ENCODE measurements at places on chromosomes 5 and 9.

DNA sequence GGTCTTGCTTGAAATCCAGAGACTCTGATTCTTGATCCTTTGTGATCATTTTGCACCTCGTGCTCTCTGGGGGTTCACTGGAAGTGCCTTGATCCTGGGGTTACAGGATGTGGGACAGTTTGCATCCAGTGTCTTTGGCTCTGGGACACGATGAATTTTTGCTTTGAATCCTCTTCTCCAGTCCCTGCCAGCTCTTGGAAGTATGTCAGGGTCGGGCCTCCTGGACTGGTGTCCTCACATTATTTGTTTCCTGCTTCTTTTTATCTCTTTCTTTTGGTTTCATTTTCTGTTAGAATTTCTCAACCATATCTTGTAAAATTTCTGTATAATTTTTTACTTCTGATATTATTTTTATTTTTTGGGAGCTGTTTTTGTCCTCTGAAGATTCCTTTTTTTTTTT, 34.2 kb downstream of the SECISBP2 start:
- DNase-seq: no peak

DNA sequence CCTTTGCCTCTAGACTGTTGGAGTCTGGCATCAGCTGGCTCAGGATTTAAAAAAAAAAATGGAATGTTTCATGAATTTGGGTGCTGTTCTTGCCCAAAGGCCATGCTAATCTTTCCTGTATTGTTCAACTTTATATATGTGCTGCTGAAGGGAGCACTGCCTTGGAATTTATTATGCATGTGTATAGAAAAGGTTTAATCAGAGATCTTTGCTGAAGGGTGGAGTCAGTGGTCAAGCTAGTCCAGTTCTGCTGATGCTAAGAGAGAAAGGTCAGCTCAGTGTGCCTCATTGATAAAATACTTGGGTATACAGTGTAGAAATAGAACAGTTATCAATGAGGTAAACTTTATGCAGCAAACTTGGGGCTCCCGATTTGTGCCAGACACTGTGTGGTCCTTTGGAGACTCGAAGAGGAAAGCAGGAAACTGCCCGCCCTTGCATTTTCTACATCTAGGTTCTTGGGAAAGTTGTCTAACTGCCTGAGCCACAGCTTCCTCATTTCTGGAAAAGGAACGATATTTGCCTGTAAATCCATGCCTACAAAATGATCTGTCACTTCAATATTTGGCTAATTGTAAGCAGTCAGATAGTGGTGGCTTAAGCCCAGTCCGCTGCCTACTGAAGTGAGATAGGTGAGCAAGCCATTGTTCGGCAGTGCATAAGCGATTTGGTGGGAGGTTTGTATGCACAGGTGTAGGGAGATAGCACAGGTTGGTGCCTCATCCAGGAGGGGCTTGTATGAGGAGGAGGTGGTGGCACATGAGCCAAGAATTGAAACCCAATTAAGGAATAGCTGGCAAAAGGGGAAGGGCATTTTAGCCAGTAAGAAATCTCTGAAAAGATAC, 29.2 kb upstream of the GTF2H2C start:
- DNase-seq: no peak

- no peak for DNase-seq
These were observed 23.0 kb downstream of the CDH10 start for GRCh38 chr5:24621792-24622191.

DNA sequence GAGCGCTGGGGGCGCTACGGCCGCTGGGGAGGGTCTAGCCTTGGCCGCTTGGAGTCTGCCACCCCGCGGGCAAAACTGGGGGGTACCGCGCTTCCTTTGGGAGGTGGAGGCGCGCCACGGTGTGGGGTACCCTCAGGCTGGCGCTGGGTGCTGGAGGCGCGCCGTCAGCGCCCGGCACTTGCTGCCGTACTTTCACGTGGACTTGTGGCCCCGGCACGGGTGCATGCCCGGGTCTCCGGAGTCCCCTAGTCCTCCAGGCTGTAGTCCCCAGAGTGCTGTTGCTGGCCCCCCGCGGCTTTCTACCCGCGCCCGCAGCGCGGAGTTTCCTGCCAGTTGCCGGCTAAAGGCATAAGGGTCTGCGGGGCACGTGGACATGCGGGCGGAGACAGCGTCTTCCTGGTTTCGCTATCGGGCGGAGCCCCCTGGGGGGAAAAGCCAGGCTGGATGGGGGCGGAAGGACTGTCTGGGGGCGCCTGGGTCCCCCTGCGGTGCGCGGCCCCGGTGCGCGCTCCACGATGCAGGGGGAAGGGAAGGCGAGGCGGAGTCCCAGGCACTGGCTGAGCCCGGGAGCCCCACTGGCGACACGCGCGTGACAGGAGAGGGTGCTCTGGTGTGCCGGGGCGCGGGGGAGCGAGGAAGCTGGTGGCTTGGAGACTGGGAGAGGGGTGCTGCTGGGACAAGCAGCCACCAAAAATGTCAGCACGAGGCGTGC, 666 bp downstream of the PPARGC1B start:
- DNase-seq: no peak

DNA sequence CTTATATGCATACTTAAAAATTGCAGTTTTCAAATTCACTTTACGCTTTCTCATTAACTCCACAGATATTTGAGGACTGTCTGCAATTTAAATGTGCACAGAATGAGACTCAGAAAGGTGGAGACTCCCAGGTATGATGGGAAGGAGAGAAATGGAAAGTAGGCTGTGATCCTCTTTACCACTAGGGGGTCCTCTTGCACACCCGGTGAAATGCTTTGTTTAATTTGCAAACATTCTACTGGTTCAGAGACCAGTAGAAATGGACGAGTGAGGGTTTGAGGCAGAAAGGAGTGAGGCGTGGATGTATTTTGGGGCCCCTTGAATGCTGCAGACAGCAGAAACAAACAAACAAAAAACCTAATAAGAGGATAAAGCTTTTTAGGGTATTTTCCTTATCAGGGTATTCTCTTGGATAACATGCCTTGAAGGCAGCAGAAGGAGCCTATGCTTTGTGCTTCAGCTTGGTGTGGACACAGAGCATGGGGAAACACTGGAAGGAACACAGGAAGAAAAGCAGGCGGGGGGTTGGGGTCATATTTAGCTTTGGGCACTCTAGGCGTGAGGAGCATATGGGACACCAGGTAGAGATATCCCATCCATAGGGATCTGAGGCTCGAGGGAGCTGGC, 410.1 kb downstream of the DMRT2 start:
- DNase-seq: no peak

- DNase-seq: no peak
These were observed 6.6 kb downstream of the SLC36A3 start for GRCh38 chr5:151296974-151297373.

DNA sequence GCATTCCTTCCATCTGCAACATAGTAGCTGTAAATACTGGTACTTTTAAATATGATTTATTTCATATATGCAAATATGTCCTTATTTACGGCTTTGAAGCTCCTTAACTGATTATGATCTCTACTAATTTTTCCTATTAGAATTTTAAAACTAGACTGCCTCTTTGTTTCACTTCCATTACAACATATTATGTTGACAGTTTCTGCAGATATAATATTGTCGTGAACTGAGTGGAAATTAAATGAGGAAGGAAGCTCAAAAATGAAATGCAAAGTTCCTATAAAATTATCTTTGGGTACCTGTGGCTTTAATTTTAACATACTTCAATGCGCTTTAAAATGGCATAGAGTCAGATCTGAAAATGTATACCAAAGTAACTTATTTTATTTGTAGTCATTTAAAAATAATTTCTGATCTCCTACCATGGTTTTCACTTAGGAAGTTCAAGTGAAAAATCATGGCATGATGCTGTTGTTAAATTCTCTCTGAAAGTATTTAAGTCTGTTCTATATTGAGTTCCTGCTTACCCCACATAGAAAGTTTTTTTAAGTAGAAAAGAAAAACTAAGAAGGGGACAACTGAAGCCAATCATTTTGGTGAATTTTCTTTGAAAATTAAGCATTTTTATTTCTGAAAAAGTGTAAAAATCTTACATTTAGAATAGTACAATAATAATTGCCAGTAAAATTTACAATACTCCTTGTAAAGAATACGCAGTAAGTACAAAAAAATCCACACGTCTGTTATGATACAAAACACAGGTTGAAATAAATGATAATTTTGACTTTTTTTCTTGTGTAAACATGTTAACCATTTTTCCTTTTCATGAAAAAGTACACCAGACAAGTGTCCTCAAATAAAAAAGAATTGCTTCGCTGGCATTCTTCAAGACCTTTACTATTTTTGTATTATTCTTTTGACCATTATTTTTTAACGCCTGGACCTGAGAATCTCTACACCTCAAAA, 2.6 kb downstream of the FOXD1 start:
- no peak for DNase-seq

DNA sequence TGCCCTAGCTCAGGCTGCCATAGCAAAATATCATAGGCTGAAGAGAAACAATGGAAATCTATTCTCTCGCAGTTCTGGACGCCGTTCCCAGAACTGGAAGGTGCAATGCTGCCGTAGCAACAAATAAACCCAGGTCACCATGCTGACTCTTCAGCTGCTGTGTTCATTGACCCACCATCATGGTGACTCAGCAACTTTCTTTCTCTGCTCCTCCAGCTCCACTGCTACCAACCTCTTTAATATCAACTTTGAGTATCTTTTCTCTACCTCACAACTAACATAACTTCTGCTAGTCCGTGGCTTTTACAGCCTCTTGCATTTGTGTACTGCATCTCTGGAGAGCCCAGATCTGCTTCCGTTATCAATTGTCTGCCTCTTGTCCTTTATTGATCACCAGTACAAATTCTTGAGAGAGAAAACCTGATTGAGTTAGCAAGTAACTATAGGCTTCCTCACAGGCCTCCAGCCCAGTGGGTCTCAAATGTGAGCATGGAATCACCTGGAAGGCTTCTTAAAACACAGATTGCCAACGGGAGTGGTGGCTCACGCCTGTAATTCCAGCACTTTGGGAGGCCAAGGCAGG, 47.3 kb upstream of the SLC30A5 start:
- DNase-seq: no peak

- DNase-seq: no peak
These were observed 592.5 kb upstream of the CLINT1 start for GRCh38 chr5:158451203-158451992.

Measured in GM04504 (cell line).